ENCODE measurements at places on chromosomes 1 and 21.

DNA sequence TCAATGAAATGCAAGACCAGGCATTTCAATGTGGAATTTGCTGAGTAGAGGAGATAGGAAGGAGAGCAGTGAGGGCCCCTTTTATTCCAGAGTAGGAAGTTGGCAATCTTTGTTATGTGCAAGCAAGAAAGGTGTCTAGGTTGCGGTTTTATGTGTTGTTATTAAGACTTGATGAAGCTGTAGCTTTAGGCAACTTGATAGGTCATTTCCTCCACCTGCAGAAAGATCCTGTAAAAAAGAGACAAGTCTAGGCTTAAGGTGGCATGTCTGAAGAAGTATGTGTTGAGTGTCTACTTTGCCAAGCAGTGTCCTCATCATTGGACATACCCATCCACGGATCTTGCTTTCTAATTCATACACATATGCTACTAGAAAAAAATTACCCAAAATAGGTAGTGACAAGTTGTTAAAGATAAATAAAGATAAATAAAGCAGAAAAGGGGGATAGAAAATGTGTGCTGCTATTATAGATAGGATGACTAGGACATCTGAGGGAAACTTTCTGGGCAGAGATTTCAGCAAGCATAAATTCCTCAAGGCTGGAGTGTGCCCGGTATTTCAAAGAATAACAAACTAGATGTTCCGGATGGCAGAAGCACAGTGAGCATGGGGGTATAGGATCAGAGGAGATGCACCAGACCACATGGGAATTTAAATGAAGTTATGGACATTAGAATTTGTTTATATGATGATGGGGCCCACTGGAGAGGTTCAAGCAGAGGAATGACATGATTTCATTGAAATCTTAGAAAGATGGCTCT lies 335.0 kb downstream of the TGFB2 start:
- DNase-seq = no peak

DNA sequence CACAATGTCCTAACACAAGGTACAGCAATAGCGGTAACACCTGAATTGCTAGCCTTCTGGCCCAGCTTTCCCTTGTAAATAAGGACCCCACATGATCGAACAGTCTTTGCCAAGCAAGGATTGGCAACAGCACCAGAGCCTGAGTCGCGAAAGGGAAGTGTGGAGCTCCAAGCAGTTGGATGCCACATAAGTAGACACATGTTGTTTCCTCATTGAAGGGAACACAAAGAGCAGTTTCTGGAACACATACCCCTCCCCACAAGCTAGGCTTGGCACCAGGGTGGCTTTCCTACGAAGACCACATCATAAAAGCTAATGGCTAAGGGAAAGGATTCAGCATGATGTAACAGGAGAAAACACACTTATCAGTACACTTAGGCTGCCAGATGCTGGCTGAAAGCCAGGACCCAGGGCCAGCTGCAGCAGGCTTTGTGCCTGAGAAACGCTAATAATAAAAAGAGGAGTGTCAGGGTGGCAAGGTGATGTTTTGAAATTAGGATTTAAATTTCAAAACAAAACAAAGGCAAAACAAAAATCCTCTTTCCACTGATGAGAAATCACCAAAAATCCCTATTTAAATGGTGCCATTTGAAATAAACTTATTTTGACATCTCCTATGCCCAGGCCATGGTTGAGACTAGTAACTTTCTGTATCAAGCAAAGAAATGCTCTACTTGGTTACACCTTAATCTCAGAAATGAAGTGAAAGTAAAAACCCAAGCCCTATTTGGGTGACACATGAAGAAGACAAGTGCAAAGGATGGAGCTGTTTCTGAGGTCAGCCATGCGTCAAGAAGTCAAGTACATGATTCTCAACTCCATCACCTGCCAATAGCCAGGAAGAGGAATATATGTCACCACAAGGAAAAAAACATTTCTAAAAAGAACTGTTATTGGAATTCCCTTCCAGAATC lies 11.9 kb upstream of the CPLANE2 start:
- DNase-seq = no peak

DNA sequence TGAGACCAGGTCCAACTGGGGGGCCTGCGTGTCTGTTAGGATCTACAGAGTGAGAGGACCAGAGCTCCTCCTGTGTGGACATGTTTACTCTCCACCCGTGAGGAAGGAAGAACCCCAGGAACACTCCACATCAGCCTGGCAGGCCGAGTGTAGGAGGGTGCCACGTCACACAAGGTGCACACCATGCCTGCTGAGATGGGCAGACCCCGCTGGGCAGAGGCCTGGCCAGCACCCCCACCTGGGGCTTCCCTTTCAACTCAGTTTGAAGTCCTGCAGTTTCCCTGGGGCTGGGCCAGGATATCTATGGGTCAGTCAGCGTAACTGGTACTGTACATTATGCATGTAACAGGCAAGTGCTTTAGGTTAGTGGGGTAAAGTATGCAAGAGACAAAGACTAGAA lies 30.1 kb upstream of the PCBP3 start:
- DNase-seq = no peak

GRCh38 chr1:179229214-179230140 lies at the start of gene ABL2:
TSS of gene ABL2 (minus strand) at chr1:179229677. CDS start at chr1:179229397, 280 bp downstream.
- peak; percentile 38 for DNase-seq

GRCh38 chr1:55129194-55129728 lies 85.9 kb downstream of the USP24 start:
- no peak for DNase-seq

DNA sequence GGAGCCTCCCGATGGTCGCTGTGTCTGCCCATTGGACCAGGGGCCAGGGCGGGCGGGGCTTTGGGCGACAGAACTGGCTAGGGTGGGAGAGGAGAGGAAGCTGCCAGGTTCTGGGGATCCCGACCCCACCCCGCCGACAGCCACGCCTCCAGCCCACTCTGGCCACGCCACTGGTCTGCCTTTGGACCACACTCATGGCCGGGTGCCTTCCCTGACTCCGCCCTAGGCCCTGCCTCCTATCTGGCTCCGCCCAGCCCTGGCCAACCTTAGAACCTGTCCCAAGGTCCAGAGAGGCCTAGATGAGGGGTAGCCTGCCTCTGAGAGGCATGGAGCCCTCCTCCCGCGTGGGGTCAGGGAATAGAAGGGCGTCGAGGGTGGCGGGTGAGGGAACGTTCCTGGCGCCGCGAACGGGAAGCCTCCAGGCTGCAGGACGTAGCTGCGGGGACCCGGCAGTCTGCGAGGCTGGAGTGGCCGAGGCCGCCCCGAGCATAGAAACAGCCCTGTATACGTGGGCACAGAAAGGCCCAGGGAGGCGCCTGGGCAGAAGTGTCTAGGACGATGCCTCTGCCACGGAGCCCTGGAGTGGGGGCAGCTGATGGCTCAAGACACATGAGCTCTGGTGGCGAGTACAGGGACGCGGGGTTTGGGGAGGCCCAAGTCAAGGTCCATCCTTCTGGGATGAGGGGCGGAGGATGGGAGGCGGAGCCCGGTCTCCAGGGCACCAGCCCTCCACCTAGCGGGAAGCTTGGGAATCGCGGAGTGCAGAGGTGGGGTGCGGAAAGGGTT lies 11.5 kb upstream of the COL16A1 start:
- no peak for DNase-seq

All from activated CD8-positive, alpha-beta memory T cell treated with anti-CD3 and anti-CD28 coated beads for 48 hours (primary cell).